Adipocyte (in vitro differentiated cells): ENCODE measurements at places on chromosomes 12 and 14.

- DNase-seq = no peak
Observed at GRCh38 chr14:23660290-23661226, 24.4 kb downstream of the DHRS2 start.

DNA sequence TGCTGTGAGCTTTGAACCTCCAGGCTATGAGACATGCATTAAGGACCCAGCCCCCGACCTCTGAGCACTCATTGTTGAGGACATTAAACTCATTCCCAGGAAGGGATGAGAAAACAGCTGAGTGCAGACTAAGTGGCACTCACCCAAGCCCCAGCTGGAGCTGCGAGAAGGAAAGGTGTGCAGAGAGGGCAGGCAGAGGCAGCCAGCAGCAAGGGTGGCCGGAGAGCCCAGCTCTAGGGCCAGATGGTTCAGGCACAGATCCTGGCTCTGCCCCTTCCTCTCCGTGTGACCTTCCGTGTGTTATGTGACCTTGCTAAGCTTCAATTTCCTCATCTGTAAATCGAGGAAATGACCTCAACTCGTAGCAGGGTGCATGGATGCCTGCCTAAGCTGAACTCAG is 3.7 kb downstream of the TSPAN11 start:
- DNase-seq = no peak

- no peak for DNase-seq
Observed at GRCh38 chr12:52438305-52439301, 4.4 kb upstream of the KRT75 start.

GRCh38 chr12:97047361-97047760 is 140.3 kb downstream of the NEDD1 start:
- DNase-seq = no peak

DNA sequence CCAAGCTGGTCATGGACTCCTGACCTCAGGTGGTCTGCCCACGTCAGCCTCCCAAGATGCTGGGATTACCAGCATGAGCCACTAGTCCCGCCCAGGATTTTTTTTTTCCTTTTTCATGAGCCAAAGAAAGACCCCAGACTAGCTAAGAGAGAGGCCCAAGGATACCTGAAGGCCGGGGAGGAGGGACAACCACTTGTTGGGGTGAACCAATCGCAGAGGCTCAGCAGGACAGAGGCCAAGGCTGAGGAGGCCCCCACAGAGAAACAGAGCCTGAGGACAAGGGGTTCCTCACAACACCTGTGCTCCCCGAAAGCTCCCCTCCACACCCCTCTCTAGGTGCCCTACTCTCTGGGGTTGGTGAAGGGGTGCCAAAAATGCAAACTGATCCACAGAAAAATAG is 1.0 kb upstream of the SERPINA3 start:
- DNase-seq = no peak

DNA sequence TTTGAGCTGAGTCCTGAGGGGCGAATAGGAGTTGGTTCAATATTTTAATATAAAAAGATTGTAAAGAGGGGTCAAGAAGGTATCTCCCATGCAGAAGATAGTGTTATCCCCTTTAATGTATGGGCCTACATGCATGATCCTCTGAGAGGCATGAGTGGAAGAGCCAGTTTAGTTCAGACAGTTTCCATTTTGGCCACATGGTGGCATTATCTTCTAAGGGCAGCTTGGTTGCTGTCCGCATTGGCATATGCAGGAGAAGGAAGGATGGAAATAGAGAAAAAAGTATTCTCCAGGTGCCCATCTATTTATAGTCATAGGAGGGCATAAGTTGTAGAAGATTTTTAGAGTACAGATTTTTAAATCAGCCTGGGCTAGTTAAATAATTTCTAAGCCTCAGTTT is 5.4 kb downstream of the SAMD4A start:
- DNase-seq = peak; percentile 18

DNA sequence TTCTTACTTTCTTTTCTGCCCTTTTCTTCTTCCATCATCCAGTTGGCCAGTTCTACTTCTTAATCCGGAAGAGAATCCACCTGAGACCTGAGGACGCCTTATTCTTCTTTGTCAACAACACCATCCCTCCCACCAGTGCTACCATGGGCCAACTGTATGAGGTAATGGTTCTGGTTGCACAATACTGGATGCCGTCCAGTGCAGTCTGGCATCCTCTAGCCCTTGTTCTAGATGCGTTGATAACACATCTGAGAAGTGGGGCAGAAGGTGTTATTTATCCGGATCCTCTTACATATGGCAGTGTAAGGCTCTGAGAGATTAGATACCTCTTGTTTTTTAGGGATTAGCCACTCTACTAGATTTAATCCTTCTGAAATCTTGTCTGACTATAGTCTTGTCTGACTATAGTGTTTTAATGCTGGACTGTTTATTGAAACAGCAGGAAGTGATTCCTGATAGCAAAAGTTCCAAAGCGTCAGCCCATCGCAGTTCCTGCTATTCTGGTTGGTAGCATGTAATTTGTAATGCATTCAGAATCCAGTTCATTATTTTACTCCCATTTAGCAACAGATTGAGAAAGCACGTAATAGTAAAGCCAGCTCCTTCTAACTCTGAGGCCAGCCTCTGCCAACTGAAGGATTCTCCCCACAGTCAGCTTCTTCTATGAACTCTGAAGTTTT is 7.9 kb downstream of the GABARAPL1 start:
- peak; percentile 67 for DNase-seq

DNA sequence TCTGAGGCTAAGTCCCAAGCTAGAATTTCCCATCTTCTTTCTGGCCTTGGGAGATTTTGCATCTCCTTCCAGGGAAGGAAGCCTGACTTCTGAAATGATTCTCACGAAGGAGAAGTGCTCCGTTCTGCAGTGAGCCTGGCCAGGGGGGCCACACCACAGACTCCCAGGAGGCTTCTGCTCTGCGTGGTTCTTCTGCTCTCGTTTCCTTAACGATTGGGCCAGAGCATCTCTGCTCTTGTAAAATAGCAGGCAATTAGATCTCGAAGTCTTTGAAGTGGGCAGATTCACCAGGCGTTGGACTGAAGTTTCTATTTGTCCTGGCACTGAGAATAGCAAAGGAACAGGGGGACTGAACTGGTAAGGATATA is 6.7 kb upstream of the BATF start:
- DNase-seq = no peak

GRCh38 chr12:4505376-4505986 is 33.2 kb upstream of the RAD51AP1 start:
- DNase-seq = peak; percentile 13
